ENCODE measurements at places on chromosomes 5 and 9.

GRCh38 chr5:55853818-55854217 is 2.7 kb downstream of the IL31RA start:
- DNase-seq: no peak

GRCh38 chr5:132760601-132761317 is 13.5 kb downstream of the CCNI2 start:
- no peak for DNase-seq

GRCh38 chr5:143119291-143119769 is 284.2 kb downstream of the NR3C1 start:
- no peak for DNase-seq

DNA sequence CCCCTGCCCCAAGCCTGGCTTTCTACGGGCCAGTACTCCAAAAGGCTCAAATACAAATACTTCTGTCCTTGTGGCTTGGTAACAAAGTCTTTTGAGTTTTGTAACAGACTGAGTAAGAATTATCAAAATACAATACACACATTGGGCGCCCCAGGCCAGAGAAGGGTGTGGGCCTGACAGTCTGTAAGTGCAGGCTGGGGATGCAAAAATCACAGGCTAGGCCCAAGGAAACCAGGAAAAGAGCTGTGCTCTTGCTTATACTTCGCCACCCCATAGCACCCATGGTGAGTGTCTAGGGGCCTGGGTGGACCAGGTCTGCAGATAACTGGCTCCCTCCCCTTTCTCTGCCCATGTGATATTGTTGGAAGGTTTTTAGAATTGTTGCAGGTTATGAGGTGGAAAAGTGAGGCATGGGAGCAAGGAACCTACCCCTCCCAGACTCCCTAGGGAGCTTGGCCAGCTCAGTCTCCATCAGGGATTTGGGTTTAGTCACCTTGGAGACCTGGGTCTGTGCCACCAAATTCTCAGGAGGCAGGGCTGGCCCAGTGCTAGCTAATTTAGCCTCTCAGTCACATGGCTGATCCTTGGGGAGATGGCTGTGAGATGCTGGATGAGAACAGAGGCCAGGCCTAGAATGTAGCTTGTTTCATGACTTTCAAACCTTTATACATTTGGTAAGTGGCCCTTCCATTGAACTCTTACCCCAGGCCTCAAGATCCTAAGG is 72.9 kb downstream of the TARS1 start:
- DNase-seq: no peak

GRCh38 chr5:77235846-77236721 is 25.6 kb downstream of the PDE8B start:
- no peak for DNase-seq

- DNase-seq: no peak
These were observed 269.8 kb upstream of the RFX3 start for GRCh38 chr9:3795556-3795955.

DNA sequence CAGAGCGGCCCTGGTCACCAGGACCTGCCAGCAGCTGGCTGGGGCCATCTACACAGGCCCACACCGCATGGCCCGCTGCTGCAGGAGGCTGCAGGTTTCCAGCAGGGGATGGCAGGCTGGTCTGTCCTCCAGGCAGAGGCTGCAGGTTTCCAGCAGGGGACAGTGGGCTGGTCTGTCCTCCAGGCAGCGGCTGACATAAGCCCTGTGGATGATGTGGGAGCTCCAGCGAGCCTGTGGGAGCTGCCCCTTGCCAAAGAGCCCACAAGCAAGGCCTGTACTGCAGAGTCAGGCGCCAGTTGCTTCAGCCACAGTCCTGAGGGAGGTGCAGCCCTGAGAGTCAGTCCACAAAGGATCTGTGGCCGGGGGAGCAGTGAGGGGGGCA is 18.5 kb downstream of the TPPP start:
- DNase-seq: peak; percentile 32

DNA sequence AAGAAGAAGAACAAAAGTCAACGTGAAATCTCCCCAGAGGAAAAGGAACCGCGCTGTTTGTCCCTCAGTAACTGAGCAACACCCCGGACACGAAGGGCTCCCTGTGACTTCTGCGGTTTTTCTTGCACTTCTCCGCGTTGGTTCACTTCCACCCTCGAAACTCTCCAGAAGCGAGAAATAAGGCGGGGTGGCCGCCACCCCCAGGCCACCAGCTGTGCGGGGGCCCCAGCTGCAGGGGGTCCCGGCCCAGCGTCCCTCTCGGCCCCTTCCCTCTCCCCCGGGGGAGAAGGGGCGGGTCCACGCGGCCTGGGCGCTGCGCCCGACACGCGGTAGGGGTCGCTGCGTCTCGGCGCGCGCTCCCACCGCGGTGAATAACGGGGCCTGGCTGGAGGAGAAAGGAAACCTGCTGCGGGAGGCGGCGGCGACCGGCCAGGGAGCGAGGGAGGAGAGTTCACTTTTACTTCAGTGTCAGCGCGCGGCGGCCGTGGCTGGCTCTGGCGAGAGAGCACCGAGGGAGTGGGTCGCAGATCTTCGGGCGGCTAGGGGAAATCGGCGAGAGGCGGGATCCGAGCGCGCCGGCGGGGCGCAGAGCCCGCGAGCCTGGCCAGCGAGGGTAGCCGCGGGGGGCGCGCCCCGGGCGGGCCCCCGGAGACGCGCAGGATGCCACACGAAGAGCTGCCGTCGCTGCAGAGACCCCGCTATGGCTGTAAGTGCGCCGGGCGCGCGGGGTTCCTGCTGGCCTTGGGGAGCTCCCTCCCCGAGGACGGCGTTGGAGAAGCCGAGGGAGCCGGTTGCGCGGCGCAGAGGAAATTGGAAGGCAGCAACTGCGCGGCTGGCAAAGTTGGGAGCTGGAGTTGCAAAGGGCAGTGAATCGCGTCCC is at the start of gene IQGAP2:
TSS of gene IQGAP2 (plus strand) at position 400 of the 880 bp plus-strand sequence. CDS start at position 661, 261 bp downstream.
- DNase-seq: no peak

- no peak for DNase-seq
These were observed 411.6 kb upstream of the PTGER4 start for GRCh38 chr5:40268088-40268487.

DNA sequence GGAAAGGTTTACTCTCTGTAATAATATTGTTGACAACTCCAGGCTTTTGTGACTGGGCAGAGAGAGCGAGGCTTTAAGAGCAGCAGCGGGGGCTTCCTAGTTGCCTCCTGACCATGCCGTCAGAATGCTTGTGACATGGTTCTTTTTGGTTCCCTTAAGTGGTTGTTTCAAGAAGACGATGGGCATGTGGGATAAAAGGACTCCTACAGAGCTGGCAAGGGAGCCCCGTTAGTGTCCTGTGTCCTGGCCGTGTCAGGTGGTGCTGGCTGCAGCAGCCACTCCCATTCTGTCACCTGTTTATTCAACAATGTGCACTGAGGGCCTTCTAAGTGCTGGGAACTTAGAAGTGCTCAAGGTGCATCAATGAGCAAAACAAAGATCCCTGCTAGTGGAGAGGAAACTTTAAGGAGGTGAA is 19.7 kb downstream of the LCP2 start:
- no peak for DNase-seq

DNA sequence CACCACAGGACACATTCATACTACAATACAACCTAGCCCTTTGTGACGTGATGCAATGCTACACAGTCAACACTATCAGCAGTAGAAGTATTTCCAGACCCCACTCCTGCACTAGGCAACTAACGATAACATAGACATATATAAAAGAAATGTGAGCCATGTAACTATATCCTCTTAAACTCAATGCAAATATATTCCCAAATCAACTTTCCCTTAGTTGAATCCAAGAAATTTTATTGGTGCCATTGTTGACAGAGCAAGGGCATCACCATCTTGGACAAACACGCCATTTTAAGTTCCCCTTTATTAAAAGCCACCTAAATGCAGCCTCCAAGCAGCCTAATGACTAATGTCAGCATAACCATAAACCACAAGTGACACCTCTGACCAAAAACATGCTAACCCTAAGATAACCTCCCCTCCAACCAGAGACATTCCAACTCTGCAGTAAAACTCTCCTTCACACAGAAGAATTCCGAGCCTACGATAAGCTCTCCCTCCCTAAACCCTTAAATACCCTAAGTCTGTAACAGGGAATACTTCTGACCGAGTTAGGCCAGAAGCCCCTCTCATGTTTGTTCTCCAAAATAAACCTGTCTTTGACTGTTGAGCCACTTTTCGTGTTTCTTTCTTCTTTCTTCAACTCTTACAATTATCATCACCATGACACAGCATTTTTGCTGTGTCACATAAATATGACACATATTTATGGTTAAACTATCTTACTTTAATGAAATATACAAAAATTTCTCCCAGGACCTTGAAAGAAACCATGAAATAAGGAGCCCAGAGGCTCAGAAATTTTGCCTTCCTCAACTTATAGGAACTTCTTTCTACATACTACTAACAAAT is 1497.8 kb downstream of the EFNA5 start:
- no peak for DNase-seq

DNA sequence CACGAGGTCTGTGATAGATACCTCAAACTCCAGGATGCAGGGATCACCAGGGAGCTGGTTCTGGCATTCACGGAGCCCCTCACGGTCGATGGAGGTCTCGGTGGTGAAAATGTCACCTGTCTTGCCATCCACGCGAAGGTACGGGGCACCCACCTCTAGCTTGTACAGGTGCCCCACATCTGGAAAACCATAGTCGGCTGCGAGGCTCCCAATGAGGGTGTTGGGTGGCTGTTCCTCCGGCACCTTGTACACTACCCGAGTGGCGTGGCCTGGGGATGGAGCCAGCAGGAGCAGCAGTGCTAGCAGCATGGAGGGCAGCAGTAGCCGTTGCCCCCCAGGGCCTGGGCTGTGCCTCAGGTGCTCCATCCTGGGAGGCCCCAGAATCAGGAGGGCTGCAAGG is 9.2 kb downstream of the PCDH1 start:
- DNase-seq: no peak

DNA sequence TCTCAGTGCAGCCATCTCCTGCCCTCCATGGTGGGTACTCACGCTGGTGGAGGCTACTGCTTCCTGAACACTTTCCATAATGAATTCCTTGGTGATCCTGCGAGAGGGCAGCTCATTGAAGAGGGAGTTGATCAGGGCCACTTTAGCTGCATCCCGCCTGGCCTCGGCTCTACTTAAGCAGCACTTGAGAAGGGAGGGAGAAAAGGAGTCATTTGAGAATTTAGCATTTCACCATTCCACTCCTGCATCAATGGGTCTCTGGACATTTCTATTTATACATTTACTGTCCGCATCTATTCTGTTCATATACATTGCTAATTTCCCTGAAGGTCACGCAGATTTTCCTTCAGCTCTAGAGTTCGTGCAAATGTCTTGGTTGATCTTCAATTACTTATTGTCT is 35.1 kb downstream of the LIX1 start:
- no peak for DNase-seq

- DNase-seq: no peak
These were observed 314.9 kb downstream of the DRD1 start for GRCh38 chr5:175129121-175129520.

DNA sequence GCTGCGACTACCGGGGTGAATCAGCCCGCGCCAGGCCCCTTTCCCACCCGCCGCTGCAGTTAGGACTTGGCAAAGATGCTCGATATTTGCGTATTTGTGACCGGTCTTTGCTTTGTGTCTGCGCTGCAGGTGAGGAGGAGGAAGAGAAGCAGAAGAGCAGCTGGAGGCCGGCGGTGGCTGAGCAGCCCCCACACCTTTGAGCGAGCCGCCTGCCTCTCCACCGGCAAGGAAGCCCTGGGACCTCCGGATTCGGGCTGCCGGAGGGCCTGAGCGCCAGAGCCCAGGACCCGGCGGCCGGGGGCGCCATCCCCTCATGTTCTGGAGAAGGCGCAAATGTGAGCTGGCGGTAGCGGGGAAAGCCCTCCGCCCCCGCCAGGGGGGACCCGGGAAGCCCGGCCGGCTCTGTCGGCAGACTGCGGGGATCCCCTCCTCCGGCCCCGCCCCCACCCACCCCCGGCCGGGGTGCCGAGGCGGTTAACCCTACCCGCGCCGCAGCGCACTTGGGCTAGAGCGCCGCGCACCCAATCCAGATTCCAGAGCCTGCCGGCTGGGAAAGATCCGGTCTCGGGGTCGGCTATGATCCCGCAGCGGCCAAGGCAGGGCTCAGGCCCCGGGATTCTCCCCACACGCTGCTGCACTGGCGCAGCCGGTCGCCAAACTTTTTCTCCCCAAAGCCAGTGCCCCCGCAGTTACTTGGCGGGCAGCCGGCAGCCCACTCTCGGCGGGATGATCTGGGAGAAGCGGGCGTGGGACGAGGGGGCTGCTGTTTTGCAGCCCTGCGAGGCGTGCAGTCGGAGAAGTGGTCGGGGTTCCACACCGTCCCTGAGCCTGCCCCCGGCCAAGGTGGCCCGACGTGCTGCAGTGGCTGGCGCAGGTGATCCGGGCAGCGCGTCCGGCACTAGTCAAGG is 800 bp upstream of the KCNN2 start:
- DNase-seq: no peak

DNA sequence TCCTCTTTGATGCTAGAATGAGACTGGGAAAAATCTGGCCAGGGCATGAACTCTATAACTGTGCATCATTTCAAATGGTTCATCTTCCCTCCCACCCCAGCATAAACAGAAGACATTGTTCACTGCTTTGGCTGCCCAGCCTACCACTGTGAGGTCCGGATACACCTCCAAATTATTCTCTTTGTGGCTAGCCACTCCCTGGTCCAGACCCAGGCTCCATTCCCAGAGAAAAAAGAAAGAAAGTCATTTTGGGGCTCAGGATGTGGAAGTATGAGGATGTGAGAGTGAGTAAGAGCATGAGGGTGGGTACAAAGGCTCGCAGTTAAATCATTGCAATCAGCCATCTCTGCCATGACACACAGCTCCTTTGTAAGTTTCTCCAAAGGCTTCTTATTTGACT is 559.2 kb downstream of the PSAT1 start:
- DNase-seq: no peak

GRCh38 chr5:179610109-179610902 is 13.2 kb downstream of the HNRNPH1 start:
- no peak for DNase-seq

- no peak for DNase-seq
These were observed 275.3 kb downstream of the PSAT1 start for GRCh38 chr9:78572266-78572665.

- DNase-seq: no peak
These were observed 535 bp downstream of the UNC5A start for GRCh38 chr5:176810687-176811501.

DNA sequence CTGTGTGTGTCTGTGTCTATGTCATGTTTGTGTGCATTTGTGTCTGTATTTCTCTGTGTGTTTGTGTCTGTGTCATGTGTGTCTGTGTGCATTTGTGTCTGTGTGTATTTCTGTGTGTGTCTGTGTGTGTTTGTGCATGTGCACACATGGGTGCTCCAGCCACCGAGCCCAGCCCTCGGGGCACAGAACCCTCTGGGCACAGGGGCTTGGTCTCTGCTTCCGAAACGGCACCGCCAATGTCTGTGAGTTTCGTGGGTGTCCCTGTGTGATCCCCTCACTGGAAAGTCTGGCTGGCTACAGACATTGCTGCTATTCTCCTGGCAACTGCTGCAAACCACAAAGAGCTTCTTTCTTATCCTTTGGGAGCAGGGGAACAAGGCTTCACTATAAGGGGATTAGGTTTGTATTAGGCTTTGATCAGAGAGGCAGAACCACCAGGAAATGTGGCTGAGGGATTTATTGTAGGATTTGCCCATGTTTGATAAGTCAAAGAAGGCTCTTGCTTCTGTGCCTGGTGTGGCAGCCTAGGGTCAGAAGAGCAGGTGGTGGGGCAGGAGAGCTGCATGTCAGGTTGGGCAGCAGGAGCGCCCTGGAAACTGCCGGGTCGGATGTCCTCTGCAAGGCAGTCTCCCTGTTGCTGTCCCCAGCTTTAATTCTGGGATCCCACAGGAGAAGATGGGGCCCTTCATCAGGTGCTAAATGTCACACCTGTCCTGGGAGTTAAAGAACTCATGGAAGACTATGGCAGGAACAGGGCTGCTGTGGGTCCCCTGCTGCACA is 39.6 kb upstream of the FCN1 start:
- DNase-seq: no peak

GRCh38 chr9:130451509-130452388 is 7.0 kb downstream of the ASS1 start:
- peak; percentile 72 for DNase-seq

- DNase-seq: peak; percentile 23
These were observed at the start of gene ARHGEF28 for GRCh38 chr5:73625944-73626811. Gene ARHGEF28 (plus strand): TSS chr5:73626196. CDS start chr5:73684852, 58,656 bp downstream.
